ENCODE measurements at places on chromosomes 5 and 9.

- H3K27me3 ChIP-seq: no peaks in the 10 kb centered on the region
- H3K4me1 ChIP-seq: no peaks in the 10 kb centered on the region
- H3K27ac ChIP-seq: no peak overlapping the region
- no peaks in the 10 kb centered on the region for H3K36me3 ChIP-seq
- no peak overlapping the region for H3K4me3 ChIP-seq
- DNase-seq: no peak
These were observed 37.4 kb upstream of the ZNF608 start for GRCh38 chr5:124783794-124784193.

- peaks cover 55% of the 10 kb centered on the region for H3K27me3 ChIP-seq
- H3K4me3 ChIP-seq: no peak overlapping the region
- no peaks in the 10 kb centered on the region for H3K4me1 ChIP-seq
- H3K27ac ChIP-seq: no peak overlapping the region
- no peak for DNase-seq
- H3K36me3 ChIP-seq: no peaks in the 10 kb centered on the region
These were observed 53.2 kb upstream of the FSTL4 start for GRCh38 chr5:133665571-133665970.

DNA sequence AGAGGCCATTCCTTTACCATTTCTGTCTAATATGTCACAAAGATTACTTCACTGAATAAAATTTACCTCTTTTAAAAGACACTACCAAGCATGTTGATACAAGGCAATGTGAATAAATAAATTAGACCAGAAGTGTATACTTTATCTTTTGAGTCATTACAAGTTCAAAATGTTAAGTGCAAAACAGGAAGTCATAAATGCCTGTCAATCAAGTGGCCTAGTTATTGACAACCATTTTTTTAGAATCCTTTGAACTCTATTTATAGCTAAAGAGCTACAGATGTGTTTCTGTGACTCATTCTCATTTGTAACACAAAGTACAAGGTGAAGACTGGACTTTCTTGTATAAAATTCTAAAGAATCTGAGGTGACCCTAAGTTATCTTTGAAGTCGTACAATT lies 602.7 kb upstream of the SEMA6A start:
- H3K36me3 ChIP-seq: no peaks in the 10 kb centered on the region
- no peak for DNase-seq
- no peak overlapping the region for H3K27ac ChIP-seq
- no peaks in the 10 kb centered on the region for H3K27me3 ChIP-seq
- H3K4me1 ChIP-seq: no peaks in the 10 kb centered on the region

DNA sequence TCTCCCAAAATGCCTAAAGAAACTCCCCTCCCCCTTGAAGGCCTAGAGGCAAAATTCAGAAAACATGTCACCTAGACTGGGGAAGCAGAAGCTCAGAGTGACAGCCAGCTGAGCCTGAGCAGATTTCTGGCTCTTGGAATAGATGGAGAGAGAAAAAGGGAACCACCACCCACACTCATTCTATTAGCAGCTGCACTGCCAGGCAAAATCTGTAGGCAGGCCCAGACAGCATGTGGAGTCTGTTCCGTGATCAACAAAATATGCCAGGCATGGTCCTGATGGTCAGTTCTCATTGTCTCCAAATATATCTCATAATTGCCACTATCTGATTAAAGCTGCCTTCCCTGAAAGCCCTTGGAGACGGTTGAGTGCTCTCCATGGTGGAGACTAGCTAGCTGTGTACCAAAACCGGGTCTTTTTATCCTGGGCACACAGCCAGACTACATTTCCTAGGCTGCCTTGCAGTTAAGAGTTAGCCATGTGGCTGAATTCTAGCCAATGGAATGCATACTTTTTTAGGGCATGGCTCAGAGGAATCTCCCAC lies 131.7 kb upstream of the GPR151 start:
- no peak overlapping the region for H3K4me3 ChIP-seq
- peaks cover 11% of the 10 kb centered on the region for H3K36me3 ChIP-seq
- no peak for DNase-seq

DNA sequence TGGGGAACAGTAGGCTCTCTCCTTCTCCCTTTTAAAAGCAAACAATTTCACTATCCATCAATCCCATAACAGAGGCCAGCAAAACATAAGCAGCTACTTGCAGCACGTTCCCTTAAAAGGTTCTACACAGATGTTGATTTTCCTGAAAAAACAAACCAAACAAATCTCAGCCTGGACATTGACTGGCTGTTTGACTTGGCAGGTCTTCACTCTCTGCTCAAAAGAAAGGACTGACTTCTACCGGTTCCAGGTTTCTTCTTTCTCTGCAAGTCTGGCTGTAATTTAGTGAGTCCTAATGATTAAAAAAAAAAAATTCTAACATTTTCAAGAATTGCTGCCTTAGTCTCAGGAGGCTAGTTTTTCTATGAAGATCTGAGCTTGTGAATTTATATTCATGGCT lies 203.1 kb upstream of the EFNA5 start:
- H3K36me3 ChIP-seq: peaks cover 5% of the 10 kb centered on the region
- H3K27me3 ChIP-seq: no peaks in the 10 kb centered on the region
- H3K4me3 ChIP-seq: no peak overlapping the region
- H3K4me1 ChIP-seq: no peaks in the 10 kb centered on the region
- no peak for DNase-seq
- no peak overlapping the region for H3K27ac ChIP-seq

GRCh38 chr5:173637340-173637739 lies 20.9 kb upstream of the BOD1 start:
- no peaks in the 10 kb centered on the region for H3K4me1 ChIP-seq
- no peak for DNase-seq
- H3K27ac ChIP-seq: no peak overlapping the region
- H3K4me3 ChIP-seq: no peak overlapping the region
- no peaks in the 10 kb centered on the region for H3K36me3 ChIP-seq

GRCh38 chr9:109805050-109805449 lies 25.1 kb downstream of the PALM2AKAP2 start:
- H3K4me3 ChIP-seq: no peak overlapping the region
- DNase-seq: no peak
- H3K36me3 ChIP-seq: no peaks in the 10 kb centered on the region
- H3K4me1 ChIP-seq: no peaks in the 10 kb centered on the region
- peaks cover 12% of the 10 kb centered on the region for H3K27me3 ChIP-seq

DNA sequence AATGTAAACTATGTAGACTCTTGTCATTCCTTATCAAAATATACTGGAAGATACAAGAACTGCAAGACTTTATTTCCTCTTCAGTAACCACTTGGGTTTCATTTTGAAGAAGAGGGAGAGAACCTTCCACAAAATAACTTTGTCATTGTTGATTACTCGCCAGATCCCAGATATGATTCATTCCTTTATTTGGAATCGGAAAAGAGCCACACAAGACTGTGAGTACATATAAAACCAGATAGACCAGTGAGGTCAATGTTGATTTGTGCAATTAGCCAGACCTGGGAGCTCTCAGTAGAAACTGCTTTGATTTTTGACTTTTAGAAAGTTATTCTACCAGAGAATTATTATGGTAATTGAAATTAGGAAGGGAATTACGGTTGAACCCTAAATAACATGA lies 146.1 kb downstream of the TMEM167A start:
- no peak for DNase-seq
- no peaks in the 10 kb centered on the region for H3K4me1 ChIP-seq
- no peaks in the 10 kb centered on the region for H3K27me3 ChIP-seq
- no peak overlapping the region for H3K27ac ChIP-seq
- peaks cover 2% of the 10 kb centered on the region for H3K36me3 ChIP-seq
- H3K4me3 ChIP-seq: no peak overlapping the region

DNA sequence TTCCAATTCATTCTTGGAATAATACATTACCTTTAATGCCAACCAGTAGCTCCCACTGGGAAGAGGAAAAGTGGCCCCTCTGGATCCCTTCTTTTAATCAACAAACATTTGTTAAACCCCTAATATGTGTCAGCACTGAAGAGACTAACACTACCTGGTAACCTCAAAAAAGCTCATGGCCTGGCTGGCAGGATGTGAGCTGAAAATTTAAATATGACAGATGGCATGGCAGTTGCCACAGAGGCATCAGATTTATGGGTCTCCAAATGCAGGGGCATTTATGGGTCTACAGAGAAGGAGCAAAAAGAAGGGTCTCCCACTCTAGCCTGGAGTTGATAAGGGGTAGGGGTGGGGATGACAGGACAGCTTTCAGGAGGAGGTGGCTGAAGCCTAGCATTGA lies 12.5 kb downstream of the DNAH5 start:
- H3K4me3 ChIP-seq: no peak overlapping the region
- DNase-seq: no peak
- no peaks in the 10 kb centered on the region for H3K27me3 ChIP-seq
- no peaks in the 10 kb centered on the region for H3K36me3 ChIP-seq
- no peak overlapping the region for H3K27ac ChIP-seq

GRCh38 chr5:10745133-10745532 lies 15.9 kb downstream of the DAP start:
- no peak overlapping the region for H3K4me3 ChIP-seq
- H3K36me3 ChIP-seq: peaks cover 24% of the 10 kb centered on the region
- H3K27ac ChIP-seq: no peak overlapping the region
- H3K4me1 ChIP-seq: peaks cover 5% of the 10 kb centered on the region
- no peaks in the 10 kb centered on the region for H3K27me3 ChIP-seq

DNA sequence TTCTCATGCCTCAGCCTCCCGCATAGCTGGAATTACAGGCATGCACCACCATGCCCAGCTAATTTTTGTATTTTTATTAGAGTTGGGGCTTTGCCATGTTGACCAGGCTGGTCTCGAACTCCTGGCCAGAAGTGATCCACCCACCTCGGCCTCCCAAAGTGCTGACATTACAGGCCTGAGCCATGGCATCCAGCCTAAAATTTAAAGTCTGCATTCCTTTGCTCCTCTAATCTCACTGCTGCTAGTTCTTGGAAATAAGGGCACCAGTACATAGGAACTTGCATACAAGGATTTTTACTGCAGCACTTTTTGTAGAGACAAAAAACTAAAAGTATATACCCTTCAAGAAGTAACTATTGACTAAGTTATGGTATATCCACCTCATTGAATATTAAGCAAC lies 20.0 kb upstream of the DCP2 start:
- H3K4me3 ChIP-seq: no peak overlapping the region
- DNase-seq: no peak

DNA sequence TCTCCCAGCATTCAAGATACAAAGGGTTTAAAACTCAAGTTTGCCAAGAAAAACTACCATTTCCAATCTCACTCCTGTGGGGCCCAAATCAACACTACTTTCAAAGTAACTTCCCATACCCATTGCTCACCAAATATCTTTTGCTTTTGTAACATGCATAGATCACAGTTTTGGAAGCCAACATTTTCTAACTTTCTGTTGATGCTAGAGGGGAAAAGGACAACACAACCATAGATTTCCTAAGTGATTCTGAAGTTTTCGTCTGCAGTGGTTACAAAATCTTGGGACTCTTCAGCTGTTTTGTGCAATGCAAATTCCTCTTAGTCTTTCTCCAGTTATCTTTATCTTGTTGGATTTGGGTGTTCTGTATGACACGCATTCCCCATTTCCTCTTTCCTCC lies 94.1 kb upstream of the PAPPA start:
- no peaks in the 10 kb centered on the region for H3K27me3 ChIP-seq
- no peaks in the 10 kb centered on the region for H3K36me3 ChIP-seq
- no peak for DNase-seq
- no peak overlapping the region for H3K27ac ChIP-seq

DNA sequence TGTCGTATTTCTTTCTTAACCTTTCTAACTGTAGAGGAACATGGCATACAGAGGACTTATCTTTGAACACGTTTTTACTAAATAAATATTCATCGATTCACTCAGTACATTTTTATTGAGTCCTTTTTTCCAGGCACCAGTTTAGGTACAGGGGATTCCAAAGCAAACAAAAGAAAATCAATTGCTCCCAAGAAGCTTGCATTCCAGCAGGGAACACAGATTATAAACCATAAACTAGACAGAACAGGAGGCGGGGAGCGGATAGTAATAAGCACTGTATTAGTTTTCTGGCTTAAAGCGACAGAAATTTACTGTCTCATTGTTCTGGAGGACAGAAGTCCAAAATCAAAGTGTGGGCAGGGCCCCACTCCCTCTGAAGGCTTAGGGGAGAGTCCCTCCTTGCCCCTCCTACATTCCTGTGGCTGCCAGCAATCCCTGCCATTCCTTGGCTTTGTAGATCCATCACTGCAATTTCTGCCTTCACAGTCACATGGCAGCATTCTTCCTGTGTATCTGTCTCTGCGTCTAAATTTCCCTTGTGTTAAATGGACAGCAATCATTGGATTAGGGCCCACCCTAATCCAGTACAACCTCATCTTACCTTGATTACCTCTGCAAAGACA lies 115.5 kb downstream of the COL23A1 start:
- H3K27ac ChIP-seq: no peak overlapping the region
- no peaks in the 10 kb centered on the region for H3K36me3 ChIP-seq
- no peaks in the 10 kb centered on the region for H3K4me1 ChIP-seq
- no peak for DNase-seq
- H3K27me3 ChIP-seq: peaks cover 74% of the 10 kb centered on the region

- no peak overlapping the region for H3K4me3 ChIP-seq
- H3K27ac ChIP-seq: no peak overlapping the region
- no peak for DNase-seq
These were observed 515.2 kb downstream of the ZNF608 start for GRCh38 chr5:124231230-124231629.

DNA sequence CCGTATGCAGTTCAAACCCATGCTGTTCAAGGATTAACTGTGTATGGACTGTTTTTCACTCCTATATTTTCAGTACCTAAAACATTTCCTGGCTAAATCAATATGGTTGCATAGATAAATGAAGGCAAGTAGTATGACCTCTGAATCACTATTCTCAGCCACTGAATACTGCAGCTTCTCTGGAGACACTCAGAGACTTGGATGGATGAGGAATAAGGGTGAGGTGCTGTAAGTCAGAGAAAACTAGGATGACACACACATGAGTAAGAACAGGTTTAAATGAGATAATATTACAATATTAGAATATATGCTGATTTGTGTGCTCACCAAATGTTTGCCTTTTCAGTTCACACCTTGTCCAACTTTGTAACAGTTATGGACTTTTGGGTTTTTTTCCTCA lies 26.0 kb upstream of the ANXA1 start:
- H3K36me3 ChIP-seq: no peaks in the 10 kb centered on the region
- no peak overlapping the region for H3K27ac ChIP-seq
- no peak for DNase-seq
- H3K27me3 ChIP-seq: no peaks in the 10 kb centered on the region
- H3K4me3 ChIP-seq: no peak overlapping the region

DNA sequence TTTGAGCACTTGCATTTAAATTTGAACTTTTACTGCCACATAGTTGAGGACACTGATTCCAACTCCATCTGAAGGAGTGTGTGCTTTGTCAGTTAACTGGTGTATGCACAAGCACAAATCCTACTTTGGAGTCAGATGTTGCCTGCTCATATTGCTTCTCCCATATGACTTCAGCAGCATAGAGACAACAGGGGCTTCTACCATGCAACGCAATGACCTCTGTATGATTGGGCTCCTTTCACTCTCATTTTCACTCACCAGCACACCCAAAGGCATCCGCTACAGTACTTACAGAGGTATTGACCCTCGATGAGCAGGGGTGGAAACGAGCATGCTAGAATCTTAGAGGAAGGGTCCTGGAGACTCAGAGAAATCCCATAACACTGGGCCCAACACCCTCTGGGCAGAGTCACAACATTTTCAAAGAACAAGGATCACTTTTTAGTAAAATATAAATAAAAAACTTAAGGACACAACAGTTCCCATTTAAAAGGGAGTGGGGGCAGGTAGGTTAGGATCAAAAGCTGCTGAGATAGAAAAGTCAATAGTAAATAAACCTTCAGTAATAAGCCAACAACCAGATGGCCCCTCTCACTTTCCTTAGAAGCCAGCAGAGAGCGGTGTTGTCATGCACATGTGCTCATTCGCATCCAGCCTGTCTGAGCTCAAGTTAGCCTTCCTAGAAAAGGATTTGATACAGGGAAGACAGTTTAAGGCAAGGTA lies 203.8 kb downstream of the SNCAIP start:
- peaks cover 9% of the 10 kb centered on the region for H3K27me3 ChIP-seq
- H3K27ac ChIP-seq: no peak overlapping the region
- DNase-seq: no peak
- H3K36me3 ChIP-seq: no peaks in the 10 kb centered on the region

All from effector memory CD8-positive, alpha-beta T cell (primary cell).